ENCODE measurements at places on chromosomes 12 and 14.

DNA sequence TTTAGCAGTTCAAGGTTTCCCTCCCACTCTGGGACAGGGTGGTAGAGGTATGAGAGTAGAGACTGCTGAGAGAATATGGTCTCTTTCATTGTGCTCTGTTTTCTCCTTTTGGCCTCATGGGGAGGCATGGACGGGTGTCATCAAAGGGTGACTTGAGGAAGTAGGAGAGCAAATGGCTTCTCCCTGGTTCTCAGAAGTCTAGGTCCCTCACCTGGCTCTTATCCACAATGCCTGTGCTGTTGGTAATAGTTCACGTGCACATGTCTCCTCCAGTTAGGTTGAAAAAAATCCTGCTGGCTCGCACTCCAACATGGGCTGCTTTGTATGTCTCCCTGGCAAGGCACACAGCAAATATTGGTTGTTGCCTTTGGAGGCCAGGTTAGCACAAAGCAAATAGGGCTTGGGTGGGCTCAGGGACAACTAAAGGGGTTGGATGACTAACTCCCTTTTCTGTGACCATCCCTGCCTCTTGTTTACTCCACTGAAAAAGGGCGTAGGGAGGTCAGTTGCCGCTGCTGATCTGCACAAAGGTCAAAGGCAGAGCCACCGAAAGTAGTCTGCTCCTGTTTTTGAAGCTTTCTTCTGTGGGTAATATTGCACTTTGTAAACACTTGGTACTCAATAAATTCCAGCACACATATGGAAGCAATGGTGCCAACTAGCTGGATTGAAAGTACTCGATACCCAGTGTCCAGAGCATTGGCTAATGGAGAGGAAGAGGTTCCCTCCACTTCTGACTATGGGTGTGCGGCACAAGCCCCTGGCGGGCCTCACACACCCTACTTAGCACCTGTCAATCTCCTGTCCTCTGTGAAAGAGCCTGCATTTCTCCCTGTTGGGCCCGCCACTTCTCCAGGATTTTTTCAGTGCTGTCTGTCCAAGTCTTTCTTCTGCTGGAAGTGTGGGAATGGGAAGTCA lies 121.8 kb downstream of the SLC38A6 start:
- no peak for DNase-seq

DNA sequence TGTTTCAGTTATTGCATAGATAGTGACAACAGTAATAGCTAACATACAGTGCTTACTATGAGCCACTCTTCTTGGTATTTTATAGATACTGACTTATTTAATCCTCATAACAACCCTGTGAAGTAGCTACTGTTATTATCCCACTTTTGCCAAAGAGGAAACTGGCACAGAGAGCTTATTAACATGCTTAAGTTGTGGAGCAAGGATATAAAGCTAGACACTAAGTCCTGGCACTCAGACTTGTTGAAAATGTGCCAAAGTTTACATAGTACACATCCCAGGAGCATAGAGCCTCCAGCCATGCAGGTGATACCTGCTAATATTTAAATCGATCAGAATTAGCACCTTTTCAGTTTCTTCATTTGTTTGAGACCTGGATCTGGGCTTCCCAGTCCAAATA lies 41.8 kb downstream of the VEZT start:
- DNase-seq, result no peak

DNA sequence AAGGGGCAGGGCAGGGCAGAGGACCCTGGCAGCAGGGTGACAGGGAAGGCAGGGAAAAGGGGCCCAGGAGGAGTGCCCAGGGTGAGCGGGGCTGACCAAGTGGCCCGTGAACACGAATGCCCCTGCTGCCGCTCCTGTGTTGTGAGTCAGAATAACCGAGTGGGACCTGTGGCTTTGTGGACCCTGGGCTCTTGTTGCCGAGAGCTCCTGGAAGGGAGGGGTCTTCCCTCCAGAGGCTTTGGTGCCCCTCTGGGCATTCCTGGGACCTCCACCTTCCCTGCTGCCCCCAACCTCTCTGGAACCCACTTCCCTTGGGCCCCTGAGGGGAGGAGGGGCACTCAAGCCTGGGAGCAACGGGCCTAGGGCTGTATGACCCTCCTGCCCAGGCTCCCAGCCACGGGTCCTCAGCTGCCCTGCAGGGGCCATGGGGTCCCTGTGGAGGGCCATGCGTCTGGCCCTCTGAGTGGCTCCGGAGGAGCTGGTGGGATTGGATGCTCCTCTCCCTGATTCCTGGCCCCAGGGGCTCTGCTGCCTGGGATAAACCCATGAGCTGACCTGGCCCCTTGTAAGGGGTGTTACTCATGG lies 319.4 kb downstream of the TMEM121 start:
- no peak for DNase-seq

GRCh38 chr14:35934499-35934898 lies 108.4 kb downstream of the BRMS1L start:
- DNase-seq, result peak; percentile 4

DNA sequence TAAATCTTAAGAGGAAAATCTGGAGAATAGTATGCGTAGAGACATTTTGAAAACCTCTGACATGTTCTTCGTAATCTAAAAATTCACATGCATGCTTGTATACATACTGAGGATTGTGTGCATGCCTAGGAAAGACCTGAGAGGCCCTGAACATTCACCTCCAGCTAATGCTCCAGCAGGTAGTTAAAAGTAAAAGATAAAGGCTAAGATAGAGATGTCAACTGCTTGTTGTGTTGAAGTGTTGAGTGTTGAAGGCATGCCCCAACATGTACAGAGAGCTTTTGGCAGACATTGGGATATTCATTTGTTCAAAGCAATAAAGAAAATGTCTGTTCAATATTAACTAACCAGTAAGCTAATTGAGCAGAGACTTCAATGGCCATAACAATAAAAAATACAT lies 118.6 kb upstream of the SYT1 start:
- DNase-seq, result no peak

DNA sequence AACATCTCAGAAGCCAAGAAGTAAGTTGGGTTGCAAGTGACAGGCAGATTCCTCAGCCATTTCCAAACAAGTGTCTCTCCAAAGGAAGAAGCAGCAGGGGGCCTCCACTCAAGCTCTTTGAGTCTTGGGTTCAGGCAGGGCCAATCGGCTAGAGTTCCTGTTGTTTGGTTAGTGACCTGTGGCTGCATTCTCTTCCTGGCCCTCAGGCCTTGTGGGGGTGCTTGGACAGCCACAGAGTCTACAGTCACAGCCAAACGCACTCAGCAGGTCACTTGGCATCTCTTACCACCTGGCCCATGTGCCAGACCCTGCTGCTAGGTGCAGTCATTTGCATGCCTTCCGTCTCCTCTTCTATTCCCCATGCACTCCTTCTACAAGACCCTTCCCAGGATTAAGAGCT lies 353.9 kb downstream of the GRIN2B start:
- DNase-seq, result no peak

DNA sequence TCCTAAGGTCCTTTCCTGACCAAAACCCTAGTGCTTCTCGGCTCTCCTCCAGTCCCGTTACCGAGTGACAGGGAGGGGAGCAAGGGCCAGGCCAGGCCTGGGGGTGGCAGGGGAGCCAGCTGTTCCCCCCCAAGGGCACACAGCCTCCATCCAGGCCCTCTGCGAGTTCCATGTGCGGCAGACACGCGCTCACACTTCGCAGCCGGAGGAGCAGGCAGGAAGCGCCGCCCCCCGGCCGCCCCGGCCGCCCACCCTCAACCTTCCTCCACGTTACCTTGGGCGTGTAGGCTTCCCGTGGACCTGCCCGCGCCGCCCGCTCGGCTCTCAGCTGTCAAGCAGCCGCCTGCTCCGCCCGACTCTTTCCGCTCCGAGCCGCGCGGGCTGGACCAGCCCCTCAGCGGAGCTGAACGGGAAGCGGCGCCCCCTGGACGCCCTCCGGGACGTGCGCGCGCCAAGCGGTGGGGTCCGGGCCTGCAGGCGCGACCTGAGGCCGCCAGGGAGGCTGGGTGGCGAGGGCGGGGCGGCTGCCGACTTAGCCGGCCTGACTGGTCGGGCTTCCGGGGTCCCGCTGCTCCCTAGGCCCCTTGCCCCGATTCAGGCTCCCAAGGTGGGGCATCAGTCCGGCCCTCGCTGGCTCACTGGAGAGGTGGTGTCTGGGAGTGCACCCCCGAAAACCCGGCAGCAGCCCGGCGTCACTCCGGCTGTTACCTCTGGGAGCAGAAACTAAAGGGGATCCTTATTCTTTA lies at the start of gene CRACR2A:
Gene CRACR2A, minus strand, starts transcription at position 369 of the 746 bp plus-strand sequence. CDS start 56,110 bp downstream, outside the sequence.
- peak; percentile 35 for DNase-seq

GRCh38 chr14:88245321-88245720 lies 77.7 kb downstream of the KCNK10 start:
- no peak for DNase-seq
